ENCODE measurements at places on chromosomes 12 and 14.

DNA sequence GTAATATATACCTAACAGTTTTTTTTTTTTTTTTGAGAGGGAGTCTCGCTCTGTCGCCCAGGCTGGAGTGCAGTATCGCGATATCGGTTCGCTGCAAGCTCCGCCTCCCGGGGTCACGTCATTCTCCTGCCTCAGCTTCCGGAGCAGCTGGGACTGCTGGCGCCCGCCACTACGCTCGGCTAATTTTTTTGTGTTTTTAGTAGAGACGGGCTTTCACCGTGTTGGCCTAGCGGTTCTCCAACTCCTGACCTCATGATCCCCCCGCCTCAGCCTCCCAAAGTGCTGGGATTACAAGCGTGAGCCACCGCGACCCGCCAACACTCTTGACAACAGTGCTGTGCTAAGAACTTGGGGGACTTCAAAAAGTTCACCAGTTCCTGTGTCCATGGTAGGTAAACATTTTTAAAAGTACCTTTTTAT is 63.5 kb downstream of the FOXG1 start:
- DNase-seq: no peak

- no peak for DNase-seq
Observed at GRCh38 chr12:93794738-93795137, 117.6 kb downstream of the CRADD start.

DNA sequence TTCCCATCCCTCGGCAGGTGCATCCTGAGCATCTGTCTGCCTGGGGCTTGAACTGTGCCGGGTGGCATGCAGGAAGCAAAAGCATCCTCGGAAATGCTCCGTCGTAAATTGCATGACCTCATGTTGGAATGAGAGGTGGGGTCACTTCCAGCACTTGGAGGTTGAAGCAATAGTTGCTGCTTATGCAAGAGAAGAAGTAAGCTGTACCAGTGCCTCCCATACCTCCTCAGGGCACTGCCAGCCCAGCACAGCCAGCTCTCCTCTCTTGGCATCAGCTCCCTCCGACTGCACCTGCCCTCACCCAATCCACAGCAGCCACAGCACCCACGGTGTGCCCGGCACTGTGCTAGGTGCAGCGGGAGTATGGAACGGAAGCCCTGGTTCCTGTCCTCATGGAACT is 11.5 kb downstream of the TEAD4 start:
- no peak for DNase-seq

DNA sequence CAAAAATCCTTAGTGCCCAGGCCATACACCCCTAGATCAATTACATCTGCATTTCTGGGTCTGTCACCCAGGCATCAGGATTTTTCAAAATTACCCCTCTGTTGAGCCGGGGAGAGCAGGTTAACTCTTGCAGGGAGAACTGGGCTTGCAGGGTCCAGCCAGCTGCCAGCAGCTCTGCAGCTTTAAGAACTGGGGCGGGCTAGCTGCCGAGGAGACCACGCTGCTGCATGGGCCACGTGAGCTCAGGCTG is at the start of gene DGLUCY:
TSS of gene DGLUCY (plus strand) at position 245 of the 250 bp plus-strand sequence. CDS start 46,222 bp downstream, outside the sequence.
- no peak for DNase-seq

DNA sequence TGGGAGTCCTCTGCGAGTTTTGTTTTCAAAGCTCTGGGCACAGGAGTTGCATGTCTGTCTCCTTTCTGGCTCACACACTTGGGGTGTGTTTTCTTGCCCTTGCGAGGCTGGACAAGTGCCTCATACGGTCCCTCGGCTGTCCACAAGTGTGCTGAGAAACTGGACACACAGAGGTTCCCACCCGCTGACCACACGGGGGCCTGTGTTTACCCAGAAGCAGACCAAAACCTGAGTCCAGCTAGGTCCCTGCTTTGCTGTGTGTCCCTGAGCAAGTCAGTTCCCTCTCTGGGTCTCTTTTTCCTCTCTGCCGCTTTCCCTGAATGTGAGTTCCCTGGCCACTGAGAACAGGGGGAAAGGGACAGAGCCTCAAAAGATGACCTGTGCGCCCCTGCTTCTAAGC is 678 bp upstream of the OAS2 start:
- no peak for DNase-seq

DNA sequence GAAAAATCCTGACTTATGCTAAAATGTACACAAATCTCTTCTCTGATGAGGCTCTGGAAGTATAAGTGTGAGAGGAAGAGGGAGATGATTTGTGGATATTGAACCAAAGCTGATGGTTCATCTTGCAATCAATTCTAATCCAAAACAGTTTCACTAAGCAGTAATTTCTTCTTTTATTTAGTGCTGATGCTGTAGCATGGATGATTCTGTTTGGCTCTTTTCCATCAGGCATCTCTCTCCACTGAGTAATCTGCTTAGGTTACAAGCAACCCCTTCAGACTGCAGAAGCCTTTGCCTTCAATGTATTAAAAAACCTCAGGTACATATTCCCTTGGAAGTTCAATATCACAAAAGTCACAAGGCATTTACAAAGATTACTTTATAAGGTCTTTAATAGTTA is 159.1 kb upstream of the CCDC198 start:
- no peak for DNase-seq

- no peak for DNase-seq
Observed at GRCh38 chr12:107131832-107132616, 38.7 kb upstream of the CRY1 start.

DNA sequence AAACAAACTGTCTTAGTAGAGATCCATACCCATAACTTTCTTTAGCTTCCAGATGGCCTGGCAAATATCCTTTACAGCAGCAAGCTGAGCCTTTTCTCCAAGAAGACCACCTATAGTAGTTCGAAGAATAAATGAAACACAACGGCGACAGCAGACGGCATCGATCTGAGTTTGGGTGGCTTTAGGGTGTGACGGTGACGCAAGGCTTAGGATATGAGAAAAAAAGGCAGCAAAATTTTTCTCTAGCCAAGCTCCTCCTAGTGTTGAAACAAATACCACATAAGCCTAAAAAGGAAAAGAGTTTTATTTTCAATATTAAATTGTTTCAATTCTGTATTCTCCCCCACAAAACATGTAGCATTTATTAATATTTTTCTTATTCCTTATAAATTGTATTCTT is 33.3 kb downstream of the HEATR5A start:
- DNase-seq: no peak

DNA sequence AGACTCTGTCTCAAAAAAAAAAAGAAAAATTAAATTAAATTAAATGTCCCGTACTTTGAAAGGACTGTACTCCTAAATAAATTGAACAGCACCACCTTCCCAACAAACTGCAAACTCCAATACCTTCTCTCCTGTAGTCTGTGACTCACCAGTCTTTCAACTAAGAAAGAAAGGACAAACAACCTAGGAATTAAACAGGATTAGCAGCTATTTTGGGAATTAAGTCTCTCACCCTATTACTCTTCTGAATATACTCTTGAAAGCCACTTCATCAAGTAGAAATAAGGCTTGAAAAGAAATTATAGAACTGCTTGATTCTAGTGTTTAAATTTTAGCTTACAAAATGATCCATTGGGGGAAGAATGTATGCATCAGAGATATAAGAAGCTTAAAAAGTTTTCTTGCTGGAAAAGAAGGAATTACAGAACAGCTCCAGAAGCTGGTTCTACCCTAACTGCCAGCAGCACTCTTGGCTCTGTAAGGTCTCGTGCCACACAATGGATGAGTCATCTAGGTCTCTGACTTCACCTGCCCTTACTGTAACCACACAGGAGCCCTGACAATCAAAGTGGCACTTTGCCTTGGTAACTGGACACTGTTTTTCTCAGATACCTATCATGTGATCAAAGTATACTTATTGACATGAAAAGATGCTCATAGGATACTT is 57.0 kb upstream of the CERS5 start:
- no peak for DNase-seq

GRCh38 chr14:51862176-51862796 is 1.9 kb downstream of the GNG2 start:
- DNase-seq: no peak

- DNase-seq: no peak
Observed at GRCh38 chr12:94594443-94594825, 55.9 kb downstream of the TMCC3 start.

DNA sequence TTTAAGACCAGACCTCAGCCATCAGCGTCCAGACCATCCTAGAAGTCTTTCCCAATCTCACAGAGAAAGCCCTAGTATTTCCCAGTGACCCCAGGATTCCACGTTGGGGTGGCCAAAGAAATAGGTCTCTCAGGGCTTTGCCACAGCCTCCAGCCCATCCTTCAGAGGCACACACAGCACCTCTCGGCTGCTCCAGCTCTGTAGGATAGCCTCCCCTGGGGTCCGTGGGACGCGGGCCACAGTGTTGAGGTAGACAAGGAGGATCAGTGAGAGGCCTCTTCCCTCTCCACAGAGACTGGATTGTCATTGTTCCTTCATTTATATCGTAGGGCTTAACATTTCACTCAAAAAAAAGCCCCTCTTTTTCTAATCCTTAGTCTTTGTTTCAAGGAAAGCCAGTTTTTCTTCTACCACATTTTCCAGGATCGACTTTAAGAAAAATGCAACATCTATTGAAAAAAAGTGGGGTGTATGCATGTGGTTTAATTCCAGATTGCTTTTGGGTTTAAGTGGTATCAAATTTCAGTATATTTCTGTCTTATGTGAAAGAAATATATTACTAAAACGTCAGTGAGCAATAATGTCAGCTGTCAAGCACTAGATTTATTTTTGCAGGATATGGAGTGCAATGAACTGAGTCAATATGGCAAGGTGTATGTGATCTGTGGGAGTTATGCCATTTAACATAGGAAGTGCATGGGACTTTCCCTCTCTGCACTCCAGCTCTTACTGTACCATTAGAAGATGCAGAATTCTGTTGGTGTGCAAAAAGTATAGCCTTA is 187.5 kb downstream of the MSRB3 start:
- DNase-seq: no peak

- DNase-seq: no peak
Observed at GRCh38 chr14:73477618-73478266, 13.0 kb upstream of the RIOX1 start.

GRCh38 chr12:105676694-105677093 is 346.2 kb downstream of the C12orf75 start:
- DNase-seq: no peak
